T-helper 17 cell (primary cell): ENCODE measurements at places on chromosomes 3 and 15. TPM values are rescaled to one million over a fixed set of nuclear protein-coding genes. Genes with fewer than 3 reads are reported as not detected.

- DNase-seq, result no peak
- no peaks in the 10 kb centered on the region for H3K36me3 ChIP-seq
Observed at GRCh38 chr3:123783050-123783689, 101.0 kb downstream of the MYLK start.

DNA sequence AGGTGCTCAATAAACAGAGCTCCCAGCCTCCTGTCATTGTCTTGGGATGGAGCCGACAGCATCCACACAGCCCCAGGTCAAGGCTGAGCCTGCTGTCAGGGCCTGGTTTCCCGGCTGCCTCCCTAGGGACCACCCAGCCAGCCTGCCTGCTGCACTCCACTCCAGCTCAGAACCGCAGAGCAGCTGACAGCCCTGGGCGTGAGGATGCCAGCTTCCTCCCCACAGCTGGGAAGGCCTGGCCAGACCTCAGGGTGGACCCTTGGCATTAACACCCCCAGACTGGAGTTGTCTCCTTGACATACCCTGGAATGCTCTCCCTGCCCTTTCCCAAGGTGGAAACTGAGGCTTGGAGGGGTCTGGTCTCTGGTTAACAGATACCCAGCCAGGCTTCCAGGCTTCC is 112.0 kb downstream of the WNT7A start:
- peaks cover 8% of the 10 kb centered on the region for H3K4me1 ChIP-seq
- H3K4me3 ChIP-seq, result no peak overlapping the region
- peaks cover 2% of the 10 kb centered on the region for H3K27me3 ChIP-seq
- no peak for DNase-seq
- no peaks in the 10 kb centered on the region for H3K36me3 ChIP-seq

Gene COMMD2
- 36.5 TPM for total RNA-seq

GRCh38 chr3:70580021-70580420 is 267.6 kb upstream of the MDFIC2 start:
- no peak for DNase-seq
- H3K27me3 ChIP-seq, result peaks cover 46% of the 10 kb centered on the region
- no peaks in the 10 kb centered on the region for H3K36me3 ChIP-seq
- no peak overlapping the region for H3K27ac ChIP-seq

- H3K27ac ChIP-seq, result peak overlapping the region; percentile 100
- peak; percentile 28 for DNase-seq
- peaks cover 13% of the 10 kb centered on the region for H3K36me3 ChIP-seq
- H3K27me3 ChIP-seq, result no peaks in the 10 kb centered on the region
- H3K4me1 ChIP-seq, result peaks cover 45% of the 10 kb centered on the region
Observed at GRCh38 chr3:113532698-113533533, 561 bp downstream of the SIDT1 start.

Gene LYSMD2
- 17.6 TPM for total RNA-seq
